ENCODE measurements at places on chromosomes 2 and 18.

DNA sequence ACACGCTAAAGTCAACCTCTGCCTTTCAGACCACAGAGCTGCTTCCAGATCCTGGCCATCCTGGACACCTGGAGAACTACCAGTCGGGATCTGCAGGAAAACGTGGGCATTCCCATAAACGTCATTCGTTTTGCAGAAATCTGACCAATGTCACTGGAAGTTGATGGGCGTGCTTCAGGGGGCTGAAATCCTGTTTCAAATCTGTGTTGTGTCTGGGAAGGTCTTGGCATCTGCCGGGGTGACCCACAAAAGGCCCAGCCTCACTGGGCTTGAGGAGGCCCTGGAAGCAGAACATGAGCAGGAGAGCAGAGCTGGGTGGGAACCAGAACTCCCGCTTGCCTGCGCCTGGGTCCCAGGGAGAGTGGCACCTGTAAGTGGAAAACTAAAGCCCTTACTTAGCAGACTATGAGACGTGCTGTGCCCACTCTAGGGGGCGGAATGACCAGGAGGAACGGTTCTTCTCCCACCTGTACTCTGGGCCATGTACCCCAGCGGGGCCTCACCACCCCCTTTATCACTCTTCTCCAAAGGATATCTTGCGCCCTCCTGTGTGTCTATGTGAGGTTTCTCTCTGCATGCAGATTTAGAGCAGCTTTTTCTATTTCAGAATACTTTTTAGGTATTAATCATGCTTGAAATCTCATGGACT is 200.9 kb downstream of the FAM210A start:
- DNase-seq, result no peak

DNA sequence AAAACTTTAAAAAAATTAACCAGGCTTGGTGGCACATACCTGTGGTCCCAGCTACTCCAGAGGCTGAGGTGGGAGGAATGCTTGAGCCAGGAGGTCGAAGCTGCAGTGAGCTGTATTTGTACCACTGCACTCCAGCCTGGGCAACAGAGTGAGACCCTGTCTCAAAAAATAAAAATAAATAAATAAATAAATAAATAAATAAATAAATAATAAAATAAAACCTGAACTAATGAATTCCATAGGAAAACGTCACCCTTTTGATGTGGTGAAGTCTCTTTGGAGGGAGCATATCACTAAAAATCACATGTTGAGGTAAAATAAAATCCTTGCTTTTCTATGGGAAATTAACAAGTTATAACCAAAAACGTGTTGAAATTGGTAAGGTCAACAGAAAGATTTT is 29.6 kb upstream of the ITGAV start:
- no peak for DNase-seq

- DNase-seq, result no peak
These were observed 387.1 kb downstream of the PTPRM start for GRCh38 chr18:7954238-7954637.

DNA sequence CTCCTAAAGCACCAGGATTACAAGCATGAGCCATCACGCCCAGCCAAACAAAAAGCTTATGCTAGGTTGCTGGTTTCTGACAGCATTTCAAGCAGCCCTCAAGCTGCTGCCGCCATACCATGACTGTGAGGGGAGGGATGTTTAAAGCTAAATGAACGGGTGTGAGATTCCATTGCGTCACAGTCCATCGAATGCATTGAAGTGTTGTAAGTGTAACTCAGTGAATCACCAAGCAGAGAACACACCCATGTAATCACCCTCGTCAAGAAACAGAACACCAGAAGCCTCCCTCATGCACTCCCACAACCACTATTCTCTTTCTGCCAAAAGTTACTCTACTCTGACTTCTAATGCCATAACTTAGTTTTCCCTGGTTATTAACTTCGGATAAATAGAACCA is 32.8 kb upstream of the MC5R start:
- no peak for DNase-seq

- DNase-seq, result no peak
These were observed 253.5 kb downstream of the DYSF start for GRCh38 chr2:71706836-71707235.

GRCh38 chr2:96329456-96329855 is 4.3 kb downstream of the ITPRIPL1 start:
- DNase-seq, result peak; percentile 82

- DNase-seq, result no peak
These were observed 276.3 kb downstream of the AFF3 start for GRCh38 chr2:99865818-99866676.

GRCh38 chr18:29811519-29811918 is 1231.0 kb downstream of the DSC3 start:
- no peak for DNase-seq

DNA sequence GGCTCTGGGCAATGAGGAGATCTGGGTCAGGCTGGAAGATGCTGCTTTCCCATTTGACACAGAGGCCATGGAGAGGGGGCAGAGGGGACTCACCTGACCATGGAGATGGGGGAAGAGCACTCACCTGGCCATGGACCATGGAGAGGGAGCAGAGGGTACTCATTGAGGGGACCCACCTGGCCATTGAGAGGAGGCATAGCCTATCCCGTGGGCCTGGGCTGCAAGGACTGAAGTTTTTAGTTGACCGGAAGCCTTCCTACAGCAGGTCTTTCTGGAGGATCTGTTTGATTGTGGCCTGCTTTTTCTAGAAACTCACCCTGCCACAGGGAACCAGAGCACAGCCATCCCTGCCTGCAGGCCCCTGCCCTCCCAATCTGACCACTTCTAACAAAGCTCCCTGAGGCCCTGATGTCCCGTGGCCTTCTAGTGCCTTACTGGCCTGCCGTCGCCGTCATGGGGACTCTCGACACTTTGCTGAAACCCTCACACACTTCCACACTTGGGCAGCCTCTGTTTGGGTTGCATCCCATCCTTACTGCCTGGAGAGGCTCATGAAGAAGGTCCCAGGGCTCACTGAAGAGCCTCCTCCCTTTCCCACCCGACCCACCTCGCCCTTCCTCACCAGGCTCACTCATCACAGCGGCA is 5.1 kb upstream of the PROM2 start:
- no peak for DNase-seq

GRCh38 chr2:227480528-227480927 is 8.6 kb downstream of the AGFG1 start:
- no peak for DNase-seq

- DNase-seq, result no peak
These were observed 4.5 kb downstream of the NR4A2 start for GRCh38 chr2:156327835-156328695.

- no peak for DNase-seq
These were observed 80.7 kb upstream of the HNRNPA3 start for GRCh38 chr2:177131858-177132257.
